ENCODE measurements at places on chromosomes 3 and 15.

GRCh38 chr3:98978068-98978811, 76.7 kb upstream of the DCBLD2 start:
- DNase-seq, result no peak

DNA sequence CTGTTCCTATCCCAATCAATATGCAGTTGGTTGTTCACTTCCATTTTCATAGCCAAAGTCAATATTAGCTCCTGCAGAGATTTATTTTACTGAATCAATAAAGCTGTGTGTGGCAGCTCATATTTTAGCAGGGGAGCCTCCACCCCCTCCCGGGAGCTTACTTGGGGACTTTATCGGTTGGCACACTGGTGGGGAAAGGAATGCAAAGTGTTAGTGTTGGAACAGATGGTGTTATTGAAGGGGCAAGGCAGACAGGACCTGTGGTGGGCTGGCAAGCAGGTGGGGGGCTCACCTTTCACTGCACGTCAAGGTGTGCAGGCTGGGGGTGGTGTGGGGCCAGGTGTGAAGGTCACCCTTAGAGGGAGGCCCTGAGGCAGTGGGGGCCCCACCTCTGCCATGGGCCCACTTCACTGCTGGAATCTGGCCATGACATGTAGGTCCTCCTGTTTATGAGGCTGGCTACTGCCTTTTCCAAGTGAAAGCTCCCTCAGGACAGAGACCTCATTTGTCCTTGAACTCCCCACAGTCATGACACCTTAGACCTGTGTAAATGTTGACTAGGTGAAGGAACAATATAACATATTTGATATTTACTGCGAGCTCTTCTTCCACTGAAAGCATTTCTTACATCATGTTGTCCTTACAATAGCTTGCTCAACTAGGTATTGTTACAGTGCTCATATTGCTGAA, 44.0 kb upstream of the SEC22A start:
- DNase-seq, result no peak

DNA sequence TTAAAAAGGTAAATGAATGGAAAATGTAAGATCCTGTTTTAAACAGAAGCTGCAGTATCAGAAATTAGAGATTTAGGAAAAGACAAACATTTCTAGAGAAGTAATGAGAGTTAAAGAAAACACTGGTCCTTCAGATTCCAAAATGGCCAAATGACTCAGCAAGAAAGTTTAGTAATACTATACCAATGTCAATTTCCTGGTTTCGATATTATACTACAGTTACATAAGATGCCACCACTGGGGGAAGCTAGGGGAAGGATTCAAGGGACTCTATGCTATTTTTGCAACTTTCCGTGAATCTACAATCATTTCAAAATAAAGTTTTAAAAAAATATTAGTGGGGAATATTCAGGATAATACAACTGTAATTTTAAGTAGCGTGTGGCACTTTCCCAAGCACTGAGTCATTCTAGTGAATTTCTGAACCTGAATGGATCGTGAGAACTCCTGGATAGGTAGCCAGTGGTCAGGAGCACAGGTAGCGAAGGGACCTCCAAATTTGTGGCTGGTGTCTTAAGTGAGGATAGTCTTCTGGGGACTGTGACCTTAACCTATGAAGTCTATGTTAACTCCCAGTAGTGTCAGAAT, 37.6 kb downstream of the TMCC1 start:
- peak; percentile 25 for DNase-seq

GRCh38 chr15:48939648-48940047, 24.1 kb downstream of the SHC4 start:
- DNase-seq, result peak; percentile 92

GRCh38 chr3:120077731-120078130, 16.5 kb downstream of the GSK3B start:
- DNase-seq, result no peak

- no peak for DNase-seq
Observed at GRCh38 chr3:156148946-156149381, 28.6 kb downstream of the KCNAB1 start.

- no peak for DNase-seq
Observed at GRCh38 chr15:24627443-24627842, 48.1 kb upstream of the NPAP1 start.

GRCh38 chr3:146464005-146464595, 5.3 kb downstream of the PLSCR2 start:
- no peak for DNase-seq

- DNase-seq, result no peak
Observed at GRCh38 chr3:152069871-152070270, 196.4 kb downstream of the SUCNR1 start.

- DNase-seq, result no peak
Observed at GRCh38 chr3:134495980-134496379, 10.1 kb downstream of the CEP63 start.

GRCh38 chr3:117509858-117510257, 800.3 kb downstream of the TUSC7 start:
- DNase-seq, result no peak

DNA sequence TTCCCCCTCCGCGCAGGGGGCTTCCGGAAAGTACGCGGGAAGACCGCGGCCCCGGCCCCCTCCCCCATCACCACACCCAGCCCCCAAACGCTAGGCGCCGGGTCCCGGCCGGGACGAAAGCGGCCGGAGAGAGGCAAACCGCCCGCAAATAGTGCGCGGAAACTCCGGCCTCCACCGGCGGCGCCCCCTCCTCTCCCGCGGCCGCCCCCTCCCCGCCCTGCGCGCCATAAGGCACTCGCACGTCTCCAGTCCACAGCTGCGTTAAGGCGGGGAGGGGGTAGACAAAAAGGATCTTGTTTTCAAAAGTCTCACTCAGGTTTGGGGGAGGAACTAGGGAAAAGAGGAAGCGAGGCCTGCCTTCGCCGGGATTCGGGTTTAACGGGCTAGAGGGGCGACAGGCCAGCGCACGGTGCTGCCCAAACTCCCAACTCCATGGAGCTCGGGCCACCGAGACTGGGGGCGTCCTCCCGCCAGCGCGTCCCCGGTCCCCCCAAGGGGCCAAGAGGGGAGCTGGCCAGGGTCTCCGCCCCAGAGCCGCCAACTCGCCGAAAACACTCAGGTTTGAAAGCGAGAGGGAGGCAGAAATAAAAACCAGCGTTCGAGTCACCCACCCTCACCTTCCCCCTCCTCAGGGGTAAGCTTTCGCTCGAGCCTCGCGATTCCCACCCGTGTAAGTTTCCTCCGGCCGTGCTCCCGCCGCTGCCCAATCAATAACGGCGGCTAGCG, 1.8 kb downstream of the ANP32A start:
- DNase-seq, result no peak

GRCh38 chr15:45048794-45049631, 26.0 kb downstream of the SORD start:
- DNase-seq, result no peak

DNA sequence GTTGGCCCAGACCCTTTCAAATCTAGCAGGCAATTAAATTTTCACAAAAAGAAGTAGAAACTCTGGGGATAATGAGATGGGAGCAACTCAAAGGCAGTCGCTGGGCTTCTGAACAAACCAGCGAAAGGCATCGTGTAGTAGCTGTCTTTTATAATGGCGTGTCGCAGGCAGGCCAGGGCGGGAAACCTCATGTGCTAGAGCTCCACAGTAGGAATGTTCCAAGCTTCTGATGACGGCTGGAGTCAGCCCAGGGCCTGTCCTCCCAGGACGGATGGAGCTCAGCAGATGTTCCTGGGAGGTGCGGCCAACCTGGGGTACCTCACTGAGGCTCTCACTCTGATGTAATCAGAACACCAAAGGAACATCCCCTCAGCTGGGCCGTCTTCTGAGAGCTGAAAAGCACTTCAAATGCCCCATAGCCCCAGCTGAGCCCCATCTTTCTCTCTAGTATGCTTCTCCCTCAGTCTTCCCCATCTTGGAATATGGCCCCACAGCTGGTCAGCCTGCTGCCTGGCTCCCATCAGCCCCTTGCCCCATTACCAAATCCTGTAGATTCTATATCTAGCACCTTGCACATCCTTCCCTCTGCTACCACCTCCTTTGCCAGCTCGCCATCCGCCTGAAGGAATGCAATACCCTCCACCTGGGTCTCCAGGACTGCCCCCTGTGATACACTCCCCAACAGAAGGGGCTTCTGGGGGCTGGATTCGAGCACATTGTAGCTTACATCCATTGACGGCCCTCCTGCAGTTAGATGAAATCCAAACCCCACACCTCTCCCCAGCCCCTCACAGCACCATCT, 54.9 kb upstream of the ATP2B2 start:
- DNase-seq, result no peak

DNA sequence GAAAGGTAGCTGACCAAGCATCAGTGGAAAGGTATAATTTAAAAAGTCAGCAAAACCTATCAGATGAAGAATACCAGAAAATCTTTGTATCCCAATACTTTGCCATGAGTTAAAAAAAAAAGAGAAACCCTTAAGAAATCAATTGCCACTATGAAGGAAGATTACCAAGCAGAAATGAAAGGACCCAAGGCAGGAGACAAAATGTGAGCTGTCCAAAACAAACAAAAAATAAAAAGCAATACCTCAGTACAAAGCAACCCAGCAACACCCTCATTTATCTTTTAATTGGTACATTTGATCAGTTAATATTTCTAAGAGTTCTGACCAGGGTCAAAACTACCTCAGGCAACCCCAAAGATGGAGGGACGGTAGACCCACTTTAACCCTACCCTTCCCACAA, 65.3 kb downstream of the MOBP start:
- no peak for DNase-seq

DNA sequence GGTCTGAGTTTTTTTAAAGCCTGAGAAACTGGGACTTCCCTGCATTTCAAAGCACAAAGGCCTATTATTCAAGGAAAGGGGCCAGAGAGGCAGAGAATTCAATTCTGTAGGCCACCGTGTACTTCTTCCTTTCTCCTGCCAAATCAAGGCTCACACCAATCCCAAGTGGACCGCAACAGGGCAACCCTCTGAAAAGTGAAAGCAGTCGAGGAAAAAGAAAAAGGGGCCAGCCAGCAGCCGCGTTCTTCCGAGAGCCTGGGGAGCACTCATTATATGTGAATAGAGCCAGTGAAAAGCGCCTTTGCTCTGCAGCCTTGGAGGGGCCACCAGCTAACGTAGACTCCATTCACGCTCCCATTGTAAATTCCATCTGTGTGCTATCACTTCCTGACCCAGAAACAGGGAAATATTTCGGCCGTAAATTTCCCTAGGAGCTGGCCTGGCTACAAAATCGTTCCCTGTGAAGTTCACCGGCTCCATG, 45.9 kb upstream of the THUMPD3 start:
- DNase-seq, result no peak

DNA sequence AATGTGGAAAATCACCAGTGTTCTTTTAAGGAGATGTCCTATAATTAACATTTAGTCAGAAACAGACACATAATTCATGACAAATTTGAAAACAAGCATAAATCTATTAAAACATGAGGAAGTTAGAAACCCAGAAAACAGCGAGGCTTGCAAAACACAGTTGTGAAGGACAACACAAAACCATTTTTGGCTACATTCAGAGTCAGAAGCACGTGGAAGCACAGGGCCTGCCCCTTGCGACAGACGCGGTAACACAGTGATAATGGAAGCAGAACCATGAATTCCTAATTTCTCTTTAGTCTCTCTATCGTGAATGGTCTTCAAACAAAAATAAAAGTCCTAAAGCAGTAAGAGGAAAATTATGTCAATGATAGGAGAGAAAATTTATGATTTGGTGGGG, 12.2 kb downstream of the NCEH1 start:
- no peak for DNase-seq

DNA sequence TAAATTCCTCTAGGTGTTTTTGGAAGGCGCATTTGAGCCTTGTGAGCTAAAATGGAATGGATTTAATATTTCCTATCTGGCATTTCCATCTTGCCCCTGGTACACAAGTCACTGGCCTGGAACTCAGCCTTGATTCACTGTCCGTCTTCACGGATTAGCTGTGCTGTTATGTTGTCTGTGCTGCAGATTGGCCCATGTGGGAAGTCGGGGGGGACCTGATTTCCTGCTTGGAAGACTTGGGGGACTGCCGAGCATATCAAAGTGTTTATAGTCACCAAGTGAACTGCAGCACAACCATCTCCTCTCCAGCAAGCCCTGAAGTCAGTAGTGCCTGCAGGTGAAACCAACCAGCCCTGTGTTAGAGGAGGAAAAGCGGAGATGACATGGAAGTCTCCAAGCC, 12.2 kb downstream of the GHRL start:
- no peak for DNase-seq

DNA sequence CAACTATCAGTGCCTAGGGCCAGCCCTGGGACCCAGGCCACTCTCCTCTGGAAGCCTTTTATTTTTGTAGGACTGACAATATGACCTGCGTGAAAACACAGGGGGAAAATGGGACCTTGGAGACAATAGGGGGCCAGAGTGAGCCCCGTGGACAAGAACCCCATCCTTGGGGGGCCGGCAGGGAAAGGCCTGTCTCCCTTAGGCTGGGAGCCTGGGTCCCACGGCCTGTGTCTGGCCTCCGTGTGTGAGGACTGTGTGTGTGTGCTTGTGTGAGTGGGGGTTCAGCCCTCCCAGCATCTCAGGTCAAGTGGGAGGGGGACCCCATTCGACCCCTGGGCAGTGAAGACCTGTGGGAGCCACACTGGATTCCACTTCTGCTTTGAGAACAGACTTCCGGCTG, 53.3 kb downstream of the EXOG start:
- DNase-seq, result no peak

GRCh38 chr15:80828796-80829195, 49.6 kb downstream of the CEMIP start:
- DNase-seq, result no peak
